Right cardiac atrium (tissue), 5 donors: ENCODE measurements at places on chromosomes 1 and 21.

GRCh38 chr1:36097693-36098585 lies 9.2 kb downstream of the ADPRS start:
- peak; percentile 62 for DNase-seq

GRCh38 chr1:56821462-56821797 lies 2.2 kb upstream of the FYB2 start:
- DNase-seq, result no peak

DNA sequence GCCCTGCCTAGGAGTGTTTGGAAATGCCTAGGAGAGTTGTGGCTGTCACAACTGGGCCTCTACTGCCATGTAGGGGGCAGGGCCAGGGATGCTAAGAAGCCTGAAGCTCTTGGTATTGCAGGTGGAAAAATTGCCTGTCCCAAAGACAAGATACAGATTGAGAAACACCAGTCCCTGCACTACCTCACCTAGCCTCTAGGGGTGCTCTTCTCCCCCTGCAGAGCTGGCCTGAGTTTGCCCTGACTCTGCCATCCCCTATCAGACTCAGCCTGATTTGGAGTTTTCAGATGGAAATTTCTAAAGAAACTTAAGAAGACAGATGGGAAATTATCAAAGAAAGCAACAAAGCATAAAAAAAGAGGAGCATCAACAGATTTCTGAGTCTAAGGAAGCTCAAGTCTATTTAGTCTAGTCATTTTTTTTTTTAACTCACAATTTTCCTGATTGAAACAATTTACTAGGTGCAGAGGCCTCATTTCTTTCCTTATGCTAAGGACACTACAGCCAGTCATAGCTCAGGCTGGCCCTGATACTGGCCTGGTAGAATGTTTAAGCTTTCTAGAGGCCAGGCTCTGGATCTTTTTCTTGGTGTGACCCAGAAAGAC lies 61.4 kb upstream of the LRRN2 start:
- DNase-seq, result no peak

GRCh38 chr1:220991506-220991905 lies 112.3 kb downstream of the HLX start:
- DNase-seq, result no peak

DNA sequence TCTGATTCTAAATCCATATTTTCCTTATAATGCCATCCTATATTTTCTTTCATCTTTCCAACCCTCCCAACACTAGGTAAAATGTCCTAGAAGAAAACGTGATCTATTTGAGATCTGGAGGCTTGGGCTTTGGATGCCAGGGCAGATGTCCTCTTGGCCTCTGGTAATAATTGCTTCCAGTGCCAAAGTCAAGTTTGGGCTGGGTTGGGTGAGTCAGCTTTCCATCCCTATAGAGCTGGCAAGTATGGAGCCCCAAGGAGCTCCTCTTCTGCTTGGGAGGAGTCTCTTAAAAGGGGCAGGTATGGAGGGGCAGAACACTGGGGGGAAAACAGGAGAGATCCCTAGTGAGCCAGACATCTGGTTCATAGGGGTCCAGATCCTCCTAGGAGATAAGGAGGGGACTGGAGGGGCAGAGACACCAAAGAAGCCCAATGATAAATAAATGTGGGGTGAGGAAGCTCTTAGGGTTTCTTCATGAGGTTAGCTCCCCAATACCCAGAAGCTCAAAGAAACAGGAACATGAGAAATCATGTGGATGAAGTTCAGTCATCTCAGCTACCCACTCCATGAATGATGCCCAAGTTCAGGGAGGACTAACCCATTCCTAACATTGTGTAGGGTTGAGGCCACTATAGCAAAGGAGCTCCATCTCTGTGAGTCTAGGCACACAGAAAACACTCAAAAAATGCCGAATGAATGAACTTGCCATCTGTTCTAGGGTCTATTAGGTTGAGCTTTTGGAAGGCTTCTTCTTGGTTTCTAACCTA lies 3.5 kb downstream of the C1orf116 start:
- no peak for DNase-seq

DNA sequence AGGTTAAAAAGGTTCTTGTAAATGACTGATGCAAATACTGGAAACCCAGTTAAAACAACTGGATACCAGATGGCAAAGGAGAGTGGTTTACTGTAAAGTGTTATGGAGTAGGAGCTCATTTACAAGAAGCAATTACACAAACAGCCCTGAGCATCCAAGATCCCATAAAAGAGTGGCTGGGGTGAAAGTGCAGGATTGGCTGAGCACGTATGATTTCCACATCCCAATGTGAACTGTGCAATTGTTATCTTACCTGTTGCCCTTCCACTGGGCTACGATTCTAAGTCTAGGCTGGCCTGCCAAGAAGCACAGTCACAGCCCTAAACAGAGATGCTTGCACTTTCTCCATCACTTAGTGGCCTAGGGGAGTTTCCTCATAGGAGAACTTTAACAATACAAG lies 277.6 kb upstream of the RUNX1 start:
- no peak for DNase-seq

GRCh38 chr1:152347116-152347728 lies 12.6 kb downstream of the FLG2 start:
- no peak for DNase-seq

DNA sequence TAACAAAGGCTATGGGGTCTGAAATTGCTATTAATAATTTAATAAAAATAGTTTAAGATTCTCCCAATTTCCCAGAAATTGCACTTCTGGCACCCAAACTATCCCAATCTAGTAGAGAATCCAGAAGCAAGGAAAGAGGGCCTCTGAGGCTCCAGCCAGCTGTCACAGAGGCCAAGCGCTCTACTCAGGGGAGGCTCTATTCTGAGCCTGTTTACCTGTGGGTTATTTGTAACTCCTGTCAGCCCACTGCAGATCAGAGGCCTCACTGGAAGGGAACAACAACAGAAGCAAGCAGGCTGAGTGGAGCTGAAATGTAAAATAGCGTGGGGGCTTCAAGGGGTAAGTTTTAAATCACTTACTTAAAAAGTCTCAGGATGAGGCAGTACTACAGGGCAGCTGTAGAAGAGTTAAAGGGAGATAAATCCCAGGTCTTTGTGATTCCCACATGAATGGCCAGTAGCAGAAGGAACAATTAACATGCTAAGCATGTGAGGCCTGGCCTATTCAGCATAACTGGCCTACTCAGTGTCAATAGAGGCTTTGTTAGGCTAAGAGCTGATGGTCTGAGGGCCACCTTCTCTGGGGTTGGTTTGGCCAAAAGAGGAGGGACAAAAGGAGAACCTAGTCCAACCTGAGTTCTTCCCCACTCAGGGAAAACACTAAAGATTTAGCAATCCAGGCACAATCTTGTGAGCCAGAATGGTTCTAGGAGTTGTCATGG lies 12.8 kb downstream of the ZNF687 start:
- DNase-seq, result no peak

- DNase-seq, result no peak
Observed at GRCh38 chr1:36258960-36259344, 34.7 kb downstream of the THRAP3 start.

DNA sequence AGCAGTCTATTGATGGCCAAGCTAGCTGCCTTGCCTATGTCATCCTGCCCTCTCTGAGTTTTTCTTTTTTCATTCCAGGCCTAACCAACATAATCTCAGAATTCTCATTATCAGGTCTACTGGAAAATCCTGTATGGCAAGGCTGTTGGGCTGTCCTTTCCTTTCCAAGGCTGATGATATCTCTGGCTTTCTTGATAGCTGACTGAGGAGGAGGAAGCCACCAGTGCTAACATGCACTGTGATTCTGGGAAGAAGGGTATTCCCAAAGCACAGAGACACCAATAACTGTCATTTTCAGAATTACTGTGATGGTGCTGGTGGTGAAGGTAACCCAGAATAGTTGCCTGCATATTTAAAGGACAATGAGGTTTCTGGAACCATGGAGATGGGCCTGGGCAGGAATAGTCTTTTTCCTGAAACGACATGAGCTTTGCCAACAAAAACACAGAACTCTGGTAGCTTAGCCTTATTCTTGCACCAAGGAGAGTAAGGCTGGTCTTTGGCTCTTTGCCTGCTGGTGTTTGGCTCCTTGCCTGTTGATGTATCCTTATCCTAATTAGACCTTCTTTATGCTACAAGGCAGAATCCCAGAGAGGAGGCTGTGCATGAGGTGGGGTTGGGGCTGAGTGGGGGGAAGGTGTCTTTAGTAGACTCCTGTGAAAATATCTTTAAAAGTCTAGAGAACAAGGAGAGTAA lies 157.4 kb downstream of the TNFSF18 start:
- DNase-seq, result peak; percentile 81

- peak; percentile 44 for DNase-seq
Observed at GRCh38 chr1:27664291-27664690, 7.7 kb downstream of the IFI6 start.

DNA sequence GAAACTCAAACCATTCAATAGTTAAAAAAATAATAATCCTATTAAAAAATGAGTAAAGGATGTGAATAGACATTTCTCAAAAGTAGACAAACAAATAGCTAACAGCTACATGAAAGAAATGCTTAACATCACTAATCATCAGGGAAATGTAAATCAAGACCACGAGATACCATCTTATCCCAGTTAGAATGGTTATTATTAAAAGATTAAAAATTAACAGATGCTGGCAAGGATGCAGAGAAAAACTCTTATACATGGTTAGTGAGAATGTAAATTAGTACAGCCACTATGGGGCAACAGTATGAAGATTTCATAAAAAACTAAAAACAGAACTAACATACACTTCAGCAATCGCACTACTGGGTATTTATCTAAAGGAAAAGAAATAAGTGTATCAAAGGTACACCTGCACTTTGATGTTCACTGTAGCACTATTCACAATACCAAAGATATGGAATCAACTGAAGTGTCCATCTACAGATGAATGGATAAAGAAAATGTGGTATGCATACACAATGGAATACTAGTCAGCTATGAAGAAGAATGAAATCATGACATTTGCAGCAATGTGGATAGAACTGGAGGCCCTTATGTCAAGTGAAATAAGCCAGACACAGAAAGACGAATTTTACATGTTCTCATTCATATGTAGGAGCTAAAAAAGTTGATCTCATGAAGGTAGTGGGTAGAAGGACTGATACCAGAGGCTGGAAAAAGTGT lies 117.9 kb downstream of the ACBD6 start:
- DNase-seq, result no peak

GRCh38 chr1:201269900-201270410 lies 13.4 kb upstream of the PKP1 start:
- no peak for DNase-seq

DNA sequence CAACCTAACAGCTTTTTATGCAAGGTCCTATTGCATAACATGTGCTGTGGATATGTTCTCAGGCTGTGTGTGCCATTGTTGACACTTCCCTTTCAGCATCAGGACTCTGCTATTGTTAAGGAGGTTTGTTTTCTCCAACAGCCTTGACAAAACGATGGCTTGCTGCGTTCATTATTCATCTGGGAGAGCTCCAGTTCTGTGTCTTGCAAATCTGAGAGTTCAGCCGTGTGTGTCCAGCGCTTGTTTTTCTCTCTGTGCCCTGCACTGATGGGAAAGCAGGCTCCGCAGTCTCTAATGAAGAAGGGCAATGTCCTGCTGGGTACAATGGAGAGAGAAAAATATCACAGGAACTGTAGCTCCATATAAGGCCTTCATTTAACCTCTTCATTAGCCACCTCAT lies 63.7 kb downstream of the CLDN17 start:
- DNase-seq, result no peak
